ENCODE measurements at places on chromosomes 3 and 15.

DNA sequence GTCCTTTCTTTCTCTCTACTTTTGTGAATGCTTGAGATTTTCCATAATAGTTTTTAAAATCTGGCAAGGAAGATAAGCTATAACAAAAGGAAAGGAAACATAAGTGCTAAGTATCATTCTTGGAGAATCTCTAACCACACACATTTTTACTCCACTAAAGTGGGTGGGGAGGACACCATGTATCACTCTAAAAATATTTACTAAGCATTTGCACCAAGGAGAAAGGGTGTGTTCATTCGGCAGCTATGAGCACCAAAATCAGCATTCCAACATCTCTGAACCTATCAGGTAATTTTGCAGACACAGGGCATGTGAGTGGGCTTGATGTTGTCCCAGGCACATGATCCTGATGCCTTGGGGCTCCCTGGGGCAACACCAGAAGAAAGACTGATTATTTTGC lies 5.5 kb downstream of the B4GALT4 start:
- no peak for ATAC-seq

DNA sequence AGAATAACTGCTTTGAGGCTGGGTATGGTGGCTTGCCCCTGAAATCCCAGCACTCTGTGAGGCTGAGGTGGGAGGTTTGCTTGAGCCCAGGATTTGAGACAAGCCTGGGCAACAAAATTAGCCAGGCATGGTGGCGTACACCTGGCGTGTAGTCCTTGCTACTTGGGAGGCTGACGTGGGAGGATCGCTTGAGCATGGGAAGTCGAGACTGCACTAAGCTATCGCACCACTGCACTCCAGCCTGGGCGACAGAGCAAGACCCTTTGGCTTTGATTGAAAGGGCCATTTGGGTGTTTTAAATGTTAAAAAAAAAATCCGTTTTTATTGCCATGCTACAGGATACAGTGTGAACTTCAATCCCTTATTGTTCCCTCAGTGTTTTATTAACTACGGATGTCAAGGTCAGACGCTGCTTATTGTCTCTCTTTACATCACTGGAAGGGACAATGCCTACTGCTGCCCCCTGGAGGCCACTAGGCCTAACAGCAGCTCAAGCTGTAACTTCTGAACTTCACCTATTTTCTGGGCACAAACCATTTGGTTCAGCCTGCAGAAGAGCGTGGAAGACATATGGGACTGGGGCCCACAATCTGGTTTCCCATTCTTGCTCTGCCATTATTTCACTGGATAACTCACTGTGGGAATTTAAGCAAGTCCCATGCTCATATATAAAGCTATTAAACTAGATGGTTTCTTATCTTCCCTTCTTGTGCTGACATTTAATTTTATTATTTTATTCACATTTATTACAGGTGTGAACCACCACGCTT lies 15.3 kb upstream of the IREB2 start:
- ATAC-seq = peak; percentile 79

- peak; percentile 95 for ATAC-seq
Measured at GRCh38 chr3:187403768-187404288, 35.6 kb downstream of the RTP4 start.

GRCh38 chr3:15372918-15373317 lies 40.5 kb upstream of the SH3BP5 start:
- ATAC-seq = no peak

DNA sequence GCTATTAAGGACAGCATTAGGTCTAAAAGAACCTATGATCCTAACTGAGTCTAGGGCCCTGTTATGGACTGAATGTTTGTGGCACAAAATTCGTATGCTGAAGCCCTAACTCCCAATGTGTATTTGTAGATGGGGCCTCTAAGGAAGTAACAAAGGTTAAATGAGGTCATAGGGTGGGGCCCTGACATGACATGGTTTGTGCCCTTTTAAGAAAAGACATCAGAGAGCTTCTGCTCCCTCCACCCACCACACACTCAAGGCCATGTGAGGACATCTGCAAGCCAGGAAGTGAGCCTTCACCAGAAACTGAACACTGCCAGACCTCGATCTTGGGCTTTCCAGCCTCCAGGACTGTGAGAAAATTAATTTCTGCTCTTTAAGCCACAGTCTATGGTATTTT lies 49.2 kb downstream of the PHC3 start:
- no peak for ATAC-seq

DNA sequence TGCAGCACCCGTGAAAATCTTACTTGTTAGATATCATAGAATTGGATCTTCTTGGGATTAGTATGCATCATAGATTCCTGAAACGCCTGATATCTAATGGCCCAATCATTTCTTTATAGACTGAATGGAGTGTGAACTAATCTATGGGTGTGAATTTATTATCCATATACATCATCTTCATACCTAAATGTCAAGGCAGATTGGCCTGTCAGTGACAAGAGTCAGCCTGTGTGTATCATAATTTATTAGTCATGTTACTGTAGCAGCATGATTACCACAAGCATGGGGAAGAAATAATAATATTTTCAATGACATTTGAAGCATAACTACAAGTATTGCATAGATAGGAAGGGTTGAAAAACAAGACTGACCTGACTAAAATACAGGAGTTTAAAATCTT lies 235.8 kb downstream of the RAP2B start:
- peak; percentile 85 for ATAC-seq

DNA sequence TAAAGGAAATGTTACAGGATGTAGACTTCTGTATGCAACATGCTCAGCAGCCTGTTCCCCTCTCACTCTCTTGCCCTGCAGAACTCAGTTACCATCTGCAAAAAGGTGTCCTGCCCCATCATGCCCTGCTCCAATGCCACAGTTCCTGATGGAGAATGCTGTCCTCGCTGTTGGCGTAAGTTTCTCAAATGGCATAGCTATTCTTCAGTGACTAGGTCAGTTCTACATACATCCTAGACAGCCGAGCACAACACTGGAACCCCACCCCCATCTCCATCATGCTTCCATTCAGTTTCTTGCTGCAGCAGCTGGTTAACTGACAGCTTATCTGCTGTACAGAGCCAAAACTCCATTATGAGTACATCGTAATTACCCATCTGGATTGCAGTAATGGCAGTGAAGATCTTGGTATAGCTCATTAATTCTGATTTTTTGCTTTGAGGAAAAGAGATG lies 4.5 kb downstream of the THBS1 start:
- ATAC-seq = no peak

DNA sequence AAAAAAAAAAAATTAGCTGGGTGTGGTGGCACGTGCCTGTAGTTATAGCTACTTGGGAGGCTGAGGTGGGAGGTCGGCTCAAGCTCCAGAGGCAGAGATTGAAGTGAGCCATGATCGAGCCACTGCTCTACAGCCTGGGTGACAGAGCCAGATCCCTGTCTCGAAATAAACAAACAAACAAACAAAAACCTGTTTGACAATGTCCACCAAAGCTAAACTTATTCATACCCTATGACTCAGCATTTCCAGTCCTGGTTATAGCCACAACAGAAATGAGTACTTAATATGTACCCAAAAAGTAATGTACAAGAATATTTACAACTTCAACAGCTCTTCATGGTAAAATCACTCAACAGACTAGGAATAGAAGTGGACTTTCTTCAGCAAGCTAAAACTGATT lies 31.1 kb downstream of the SERP1 start:
- peak; percentile 50 for ATAC-seq

DNA sequence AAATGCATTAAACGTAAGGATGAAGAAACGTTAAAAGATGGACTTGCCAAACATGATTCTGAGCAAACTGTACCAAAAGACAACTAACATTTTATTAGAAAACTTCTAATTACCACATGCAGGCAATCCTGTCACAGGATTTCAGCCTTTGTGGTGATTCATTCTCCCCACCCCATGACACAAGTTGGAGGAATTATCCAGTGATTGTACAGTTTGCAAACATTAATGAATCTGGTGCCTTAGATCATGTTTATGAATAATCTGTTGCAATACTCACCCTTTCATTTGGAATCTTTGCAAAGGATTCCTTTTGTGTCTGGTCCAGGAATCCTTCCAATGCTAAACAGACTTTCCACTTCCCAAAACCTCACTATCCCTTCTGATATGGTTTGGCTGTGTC lies 23.3 kb upstream of the ERC2 start:
- no peak for ATAC-seq

- ATAC-seq = no peak
Measured at GRCh38 chr3:14209581-14210289, 31.1 kb downstream of the LSM3 start.

DNA sequence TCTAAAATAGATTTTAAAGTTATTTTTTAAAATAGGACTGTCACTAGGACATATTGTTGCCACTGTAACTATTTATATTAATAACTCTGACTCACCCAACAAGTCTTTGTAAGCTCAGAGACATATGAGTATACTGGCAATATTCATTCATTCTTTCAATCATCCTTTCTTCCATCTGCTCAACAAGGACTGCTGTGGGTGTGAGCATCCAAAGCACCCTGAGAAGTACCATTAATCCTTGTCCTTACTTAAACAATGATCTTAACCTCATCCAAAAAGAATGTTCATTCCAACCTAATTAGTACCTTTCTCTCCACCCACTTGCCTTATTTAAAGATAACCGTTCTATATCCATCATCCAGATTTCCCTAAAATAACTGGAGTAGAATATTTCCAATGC lies 94.2 kb upstream of the PPP2R3A start:
- no peak for ATAC-seq

DNA sequence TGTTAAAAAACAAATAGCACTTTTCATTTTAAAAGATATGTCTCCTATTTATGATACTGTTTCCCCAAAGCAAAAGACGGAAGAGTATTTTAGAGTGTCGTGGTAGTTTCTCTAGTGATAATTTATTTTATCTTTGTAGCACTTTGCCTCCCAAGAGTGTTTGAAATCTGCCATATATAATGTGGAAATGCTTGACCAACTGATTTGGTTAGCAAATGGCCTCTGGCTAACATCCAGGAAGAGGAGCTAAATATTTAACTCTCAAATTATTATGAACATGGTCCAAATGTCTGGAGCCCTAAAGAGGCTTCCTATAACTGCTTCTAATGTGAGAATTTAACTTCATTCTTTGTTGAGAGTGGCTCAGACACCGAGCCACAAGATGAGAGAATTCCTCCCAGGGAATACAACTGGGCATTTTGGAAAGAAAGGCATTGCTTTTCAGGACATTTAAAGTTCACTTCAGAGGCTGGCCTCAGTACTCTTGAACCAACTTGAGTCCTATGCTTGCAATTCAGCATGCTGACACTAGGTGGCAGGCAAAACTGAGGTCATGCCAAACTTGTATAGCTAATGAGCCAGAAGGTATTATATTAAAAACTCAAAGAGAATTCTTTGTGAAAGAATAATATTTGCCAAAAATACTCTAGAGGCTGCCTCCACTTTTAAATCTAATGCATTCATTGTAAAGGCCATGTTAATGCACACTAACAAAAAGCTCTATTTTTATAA lies 104.5 kb downstream of the RARB start:
- no peak for ATAC-seq

DNA sequence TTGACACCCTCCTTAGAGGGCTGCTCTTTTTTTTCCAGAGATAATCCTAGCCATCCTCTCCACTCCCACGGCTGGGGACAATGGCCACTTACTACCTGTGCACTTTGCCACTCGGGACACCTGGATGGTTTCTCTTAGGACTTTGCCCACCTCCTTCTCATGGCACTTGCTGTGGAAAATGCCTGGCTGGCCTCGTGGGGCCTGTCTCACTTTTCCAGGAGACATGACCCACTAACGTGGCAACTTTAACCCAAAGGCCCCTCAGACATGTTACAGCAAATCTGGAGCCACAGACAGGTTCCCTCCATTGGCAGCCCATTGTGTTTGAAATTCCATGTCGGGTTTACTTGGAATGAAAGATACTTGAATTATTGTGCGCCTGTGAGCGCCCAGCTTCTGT lies 29.4 kb upstream of the ESYT3 start:
- ATAC-seq = no peak

- no peak for ATAC-seq
Measured at GRCh38 chr15:40016224-40016865, 22.6 kb downstream of the SRP14 start.

- peak; percentile 17 for ATAC-seq
Measured at GRCh38 chr3:157282261-157283191, 122.6 kb upstream of the CCNL1 start.

GRCh38 chr3:172232579-172233212 lies 193.3 kb downstream of the FNDC3B start:
- no peak for ATAC-seq

DNA sequence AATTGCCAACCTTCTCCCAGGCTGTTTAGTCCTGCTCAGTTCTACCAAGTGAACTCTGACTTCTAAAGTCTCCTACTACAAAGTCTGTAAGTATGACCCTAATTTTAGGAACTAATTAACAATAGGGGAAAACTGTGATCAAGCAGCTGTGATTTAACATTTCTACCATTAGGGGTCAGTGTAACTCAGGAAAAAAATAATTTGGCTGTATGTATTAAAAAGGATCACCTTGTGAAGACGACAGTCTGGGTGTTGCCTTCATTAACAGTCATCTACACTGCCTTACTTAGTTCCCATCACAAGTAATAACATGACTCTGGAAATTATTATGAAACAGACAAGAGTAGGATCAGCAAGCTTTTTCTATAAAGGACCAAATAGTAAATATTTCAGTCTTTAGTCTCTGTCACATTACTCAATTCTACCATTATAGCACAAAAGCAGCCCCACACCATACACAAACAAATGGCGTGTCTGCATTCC lies 4.2 kb upstream of the NPHP3 start:
- no peak for ATAC-seq

GRCh38 chr15:60325905-60326304 lies 71.9 kb downstream of the ANXA2 start:
- ATAC-seq = no peak

GRCh38 chr3:98962951-98963350 lies 61.5 kb upstream of the DCBLD2 start:
- ATAC-seq = no peak

DNA sequence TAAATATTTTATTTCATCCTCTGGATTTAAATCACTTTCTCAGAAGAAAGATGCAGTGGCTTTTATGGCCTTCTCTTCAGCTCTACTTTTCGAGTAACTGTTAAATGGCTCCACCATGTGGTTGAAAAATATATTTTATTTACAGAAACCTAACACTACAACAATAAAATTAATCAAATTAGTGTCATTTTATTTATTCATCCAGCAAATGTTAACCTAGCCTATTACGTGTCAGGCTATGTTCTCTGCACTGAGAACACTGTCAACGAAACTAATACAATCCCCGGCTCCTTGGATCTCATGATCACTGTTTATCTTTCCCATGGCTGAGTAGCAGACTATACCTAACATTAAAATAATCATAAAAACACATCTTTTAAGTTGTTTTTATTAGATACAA lies 148.0 kb upstream of the OSTN start:
- peak; percentile 35 for ATAC-seq

DNA sequence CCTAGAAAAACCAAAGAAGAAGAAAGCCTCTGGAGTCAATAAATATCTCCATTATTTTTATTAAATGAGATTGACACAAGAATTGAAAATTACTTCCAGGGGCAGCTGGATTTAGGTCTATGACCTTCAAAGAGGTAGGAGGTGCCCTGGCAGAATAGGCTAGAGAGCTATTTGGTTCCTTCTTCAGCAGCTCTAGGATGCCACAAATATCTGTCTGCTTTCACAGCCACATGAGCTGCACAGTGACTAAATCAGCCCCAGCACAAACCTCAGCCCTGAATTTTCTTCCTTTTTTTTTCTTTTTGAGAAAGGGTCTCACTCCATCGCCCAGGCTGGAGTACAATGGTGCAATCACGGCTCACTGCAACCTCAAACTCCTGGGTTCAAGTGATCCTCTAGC lies 223.5 kb downstream of the ABHD5 start:
- no peak for ATAC-seq

GRCh38 chr15:25830844-25831451 lies 32.2 kb downstream of the ATP10A start:
- ATAC-seq = no peak
